Kidney epithelial cell (primary cell): ENCODE measurements at places on chromosomes 6 and 20. TPM values are rescaled to one million over a fixed set of nuclear protein-coding genes. Genes with fewer than 3 reads are reported as not detected.
A peak's percentile ranks its signal among the peaks of the same experiment; 100 is the strongest.

DNA sequence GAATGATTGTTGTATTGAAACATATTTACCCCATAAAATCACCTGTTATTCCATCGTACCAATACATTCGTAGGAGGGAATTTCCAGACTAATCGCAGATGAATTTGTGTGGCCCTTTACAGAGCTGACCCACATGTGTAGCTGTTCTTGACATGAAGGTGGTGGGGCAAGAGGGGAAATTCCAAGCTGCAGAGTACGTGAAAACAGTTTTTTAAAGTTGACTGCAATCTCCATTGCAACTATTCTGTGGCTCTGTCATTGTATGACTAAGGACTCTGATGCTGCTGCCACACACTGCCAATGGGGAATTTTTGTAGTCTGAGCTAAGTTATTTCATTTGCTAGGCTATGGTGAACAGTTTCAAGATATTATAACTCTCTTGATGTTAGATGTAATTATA, 46.4 kb upstream of the ADTRP start:
- peak; percentile 28 for DNase-seq

DNA sequence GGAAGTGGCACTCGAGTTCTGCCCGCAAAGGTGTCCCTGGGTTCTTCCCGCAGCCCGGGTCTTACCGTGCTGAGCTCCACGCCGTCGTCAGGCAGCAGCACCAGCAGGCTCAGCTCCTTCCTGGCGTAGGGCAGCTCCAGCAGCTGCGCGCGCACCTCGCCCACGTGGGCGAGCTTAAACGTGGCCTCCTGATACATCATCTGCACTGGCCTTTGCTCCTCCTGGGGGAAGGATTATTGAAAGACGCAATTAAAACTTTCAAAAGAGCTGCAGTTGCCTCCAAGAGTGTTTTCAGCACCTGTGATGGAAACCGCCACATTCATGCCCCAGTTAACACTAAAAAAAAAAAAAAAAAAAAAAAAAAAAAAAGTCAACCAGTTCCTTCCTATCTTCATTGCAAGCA, 11.3 kb downstream of the SERPINB9 start:
- DNase-seq = no peak

DNA sequence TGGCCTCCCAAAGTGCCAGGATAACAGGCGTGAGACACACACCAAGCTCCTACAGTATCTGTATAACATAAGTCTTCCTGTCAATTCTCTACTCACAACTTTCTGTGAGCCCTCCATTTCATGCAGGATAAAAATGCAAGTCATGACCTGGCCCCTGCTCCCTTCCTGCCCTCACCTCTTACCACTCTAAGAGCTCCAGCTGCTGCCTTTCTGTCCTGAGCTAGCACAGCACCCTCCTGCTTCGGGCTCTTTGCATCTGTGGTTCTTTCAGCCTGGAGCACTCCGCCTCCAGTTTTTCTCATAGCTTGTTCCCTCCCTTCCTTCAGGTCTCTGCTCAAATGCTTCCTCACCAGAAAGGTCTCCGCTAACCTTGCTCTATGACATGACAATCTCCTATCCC, 23.7 kb upstream of the TRPC4AP start:
- DNase-seq = no peak

DNA sequence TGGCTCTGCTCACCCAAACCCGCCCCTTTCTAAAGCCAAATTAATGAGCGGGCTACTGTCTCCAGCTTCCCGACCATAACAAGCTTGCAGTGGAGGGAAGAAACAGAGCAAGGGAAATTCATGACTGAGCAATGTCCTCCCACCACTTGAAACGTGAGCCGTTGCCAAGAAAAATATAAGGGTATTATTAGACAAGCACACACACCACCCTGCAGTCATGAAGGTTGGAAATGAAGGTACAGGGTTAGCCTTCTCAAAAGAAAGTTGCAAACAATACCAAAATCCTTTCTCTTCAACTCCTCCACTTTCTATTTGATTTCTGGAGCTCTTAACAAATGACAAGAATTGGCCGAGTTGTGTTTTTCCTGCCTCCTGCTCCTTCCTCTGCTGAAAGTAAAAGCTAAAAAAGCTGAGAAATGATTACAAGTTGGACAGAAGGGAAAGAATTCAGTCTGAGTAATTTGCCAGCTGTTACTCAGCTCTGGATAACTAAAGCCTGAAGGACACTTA, 151.1 kb upstream of the B3GAT2 start:
- DNase-seq = peak; percentile 82

GRCh38 chr6:150894935-150895552, 29.5 kb downstream of the MTHFD1L start:
- peak; percentile 32 for DNase-seq

The BANF2 gene
- total RNA-seq = not detected in 2 replicates

DNA sequence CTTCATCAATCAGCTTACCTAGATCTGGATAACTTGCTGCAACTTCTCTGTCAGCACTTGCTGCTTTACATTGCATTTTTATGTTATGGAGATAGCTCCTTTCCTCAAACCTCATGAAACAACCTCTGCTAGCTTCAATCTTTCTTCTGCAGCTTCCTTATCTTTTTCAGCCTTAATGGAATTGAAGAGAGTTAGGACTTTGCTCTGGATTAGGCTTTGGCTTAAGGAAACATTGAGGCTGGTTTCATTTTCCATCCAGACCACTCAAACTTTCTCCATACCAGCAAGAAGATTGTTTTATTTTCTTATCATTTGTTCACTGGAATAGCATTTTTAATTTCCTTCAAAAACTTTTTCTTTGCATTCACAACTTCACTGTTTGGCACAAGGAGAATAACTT, 48.8 kb upstream of the PAK5 start:
- no peak for DNase-seq

- DNase-seq = no peak
Observed at GRCh38 chr20:46512943-46513844, at the start of gene ZNF334. TSS of gene ZNF334 (minus strand) at chr20:46513559. CDS start at chr20:46512102, 1,457 bp downstream.

The DSP gene
- total RNA-seq = 216 and 220 TPM in 2 replicates

DNA sequence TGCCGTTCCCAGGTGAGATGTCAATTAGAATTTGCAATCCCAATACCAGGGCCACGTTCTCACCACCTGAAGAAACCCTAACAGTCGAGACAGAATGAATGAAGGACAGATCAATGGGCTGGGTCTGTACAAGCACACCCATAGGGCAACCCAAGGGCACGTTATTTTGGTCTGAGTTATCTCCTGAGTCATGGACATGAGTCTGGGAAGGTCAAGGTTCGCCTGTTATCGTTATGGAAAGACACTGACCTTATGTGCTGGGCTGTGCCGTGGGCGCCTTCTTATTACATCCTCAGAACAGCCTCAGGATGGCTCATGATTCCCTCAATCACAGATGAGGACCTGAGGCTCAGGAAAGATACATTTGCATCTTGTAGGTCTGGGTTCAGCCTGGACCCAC, 175.0 kb upstream of the SULF2 start:
- no peak for DNase-seq

GRCh38 chr20:53826597-53827291, 233.1 kb upstream of the ZNF217 start:
- peak; percentile 91 for DNase-seq

DNA sequence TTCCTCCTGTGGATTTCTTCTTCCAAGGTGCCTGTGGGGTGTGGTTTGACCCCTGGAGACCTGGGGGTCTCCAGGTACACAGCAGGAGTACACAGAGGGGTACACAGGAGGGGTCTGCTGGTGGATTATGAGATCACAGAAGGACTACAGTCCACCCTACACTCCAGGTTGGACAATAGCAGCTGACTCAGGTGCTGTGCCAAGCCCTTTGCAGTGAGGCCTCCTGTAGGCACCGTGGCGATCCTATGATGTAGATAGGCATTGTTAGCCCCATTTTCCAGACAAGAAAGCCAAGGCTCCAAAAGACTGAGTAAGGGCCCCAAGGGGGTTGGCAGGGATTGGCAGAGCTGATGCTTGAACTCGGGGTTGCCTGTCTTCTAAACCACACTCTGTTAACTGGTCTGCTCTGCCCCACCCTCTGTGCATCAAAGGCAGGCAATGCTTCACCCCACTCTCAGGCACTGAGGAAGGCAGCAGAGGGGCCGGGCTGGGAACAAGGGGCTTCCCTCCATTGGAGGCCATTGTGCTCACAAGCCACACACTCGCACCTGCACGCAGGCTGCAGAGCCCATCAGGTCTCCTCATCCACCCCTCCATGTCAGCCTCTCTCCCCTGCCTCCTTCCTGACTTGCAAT, 77.5 kb upstream of the SIRPA start:
- DNase-seq = no peak

- DNase-seq = no peak
Observed at GRCh38 chr6:54910431-54910884, 63.9 kb downstream of the FAM83B start.

The HLA-DQB1 gene
- 24.5 and 28.2 TPM in 2 replicates for total RNA-seq

The CGA gene
- not detected in 2 replicates for total RNA-seq

- DNase-seq = no peak
Observed at GRCh38 chr6:121000381-121000780, 333.9 kb downstream of the TBC1D32 start.

GRCh38 chr6:132072831-132073230, 121.7 kb upstream of the CCN2 start:
- no peak for DNase-seq

DNA sequence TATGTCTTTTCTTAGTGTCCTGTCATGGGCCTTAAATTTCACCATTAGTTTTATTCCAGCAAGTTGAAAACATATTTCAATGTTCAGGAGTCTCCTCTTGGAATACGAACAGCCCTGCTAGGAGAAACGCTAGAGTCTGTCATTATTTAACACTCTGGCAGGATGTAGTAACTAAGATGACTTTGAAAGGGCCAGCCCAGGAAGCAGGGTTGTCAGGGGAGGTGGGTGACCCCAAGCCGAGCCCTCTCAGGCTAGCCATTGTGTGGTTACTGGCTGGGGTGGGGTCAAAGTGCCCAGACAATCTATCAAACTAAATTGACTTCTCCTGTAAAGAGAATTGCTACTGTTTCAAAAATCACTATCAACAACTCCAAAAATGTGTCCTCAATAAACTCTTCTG, 67.8 kb downstream of the LY86 start:
- no peak for DNase-seq

The HUS1B gene
- total RNA-seq = not detected in 2 replicates

DNA sequence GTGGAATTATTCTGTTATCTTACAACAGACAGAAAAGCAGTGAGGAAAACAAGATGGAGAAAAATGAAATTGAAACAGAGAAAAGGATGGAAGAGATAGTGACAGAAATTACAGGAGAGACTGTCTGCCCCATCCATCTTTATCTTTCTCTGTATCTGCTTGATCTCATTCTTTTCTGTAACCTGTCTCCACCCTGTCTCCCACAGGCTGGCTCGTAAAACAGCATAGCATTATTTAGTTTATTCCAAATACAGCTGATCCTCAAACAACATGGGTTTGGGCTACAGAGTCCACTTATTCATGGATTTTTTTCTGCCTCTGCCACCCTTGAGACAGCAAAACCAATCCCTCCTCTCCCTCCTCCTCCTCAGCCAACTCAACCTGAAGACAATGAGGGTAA, 482.3 kb upstream of the JARID2 start:
- DNase-seq = no peak

The ZNFX1 gene
- 32.7 and 35.4 TPM in 2 replicates for total RNA-seq

The PGC gene
- not detected in 2 replicates for total RNA-seq

DNA sequence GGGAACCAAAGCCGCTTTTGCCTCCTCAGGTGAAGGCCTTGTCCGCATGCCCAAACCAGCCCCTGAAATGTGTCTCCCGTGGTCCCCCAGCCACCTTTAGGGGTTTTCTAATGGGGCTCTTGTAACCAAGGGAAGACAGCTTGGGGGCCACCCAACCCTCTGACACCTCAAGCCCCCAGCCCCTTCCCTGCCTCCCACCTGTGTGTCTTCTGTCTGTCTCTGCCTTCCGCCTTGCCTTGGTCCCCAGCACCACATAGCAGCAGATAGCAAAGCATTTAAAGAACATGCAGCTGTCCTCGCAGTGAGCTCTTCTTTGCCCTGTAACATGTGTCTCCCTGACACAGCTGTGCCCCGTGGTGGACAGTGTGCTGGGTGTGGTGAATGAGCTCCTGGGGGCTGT, 9.6 kb downstream of the BPIFB3 start:
- DNase-seq = no peak

GRCh38 chr20:846894-847278, 13.4 kb downstream of the FAM110A start:
- no peak for DNase-seq

DNA sequence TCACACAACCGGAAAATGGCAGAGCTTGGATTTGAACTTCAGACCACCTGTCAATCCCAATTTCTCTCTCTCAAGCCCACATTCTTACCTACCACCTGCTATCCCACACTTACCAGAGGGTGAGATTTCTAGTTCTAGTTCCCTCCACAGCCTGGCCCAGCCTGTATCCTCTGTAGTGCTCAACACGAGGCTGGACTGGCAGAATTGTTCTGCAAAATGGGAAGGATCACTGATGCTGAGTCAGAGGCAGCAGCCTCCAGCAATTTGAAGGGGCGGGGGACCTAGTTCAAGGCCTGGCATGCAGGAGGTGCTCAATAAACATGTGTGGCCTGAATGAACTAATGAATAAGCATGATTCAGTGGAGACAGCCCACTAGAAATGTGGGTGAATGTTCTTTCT, 53.6 kb upstream of the TTPAL start:
- no peak for DNase-seq

- no peak for DNase-seq
Observed at GRCh38 chr6:33259032-33259431, 12.6 kb downstream of the VPS52 start.

The ZNF311 gene
- total RNA-seq = 2.6 and 2.7 TPM in 2 replicates

GRCh38 chr20:6783752-6784151, 16.3 kb downstream of the BMP2 start:
- no peak for DNase-seq

The BCAS1 gene
- 0.04 TPM in 1 of 2 replicates, not detected in the other for total RNA-seq

DNA sequence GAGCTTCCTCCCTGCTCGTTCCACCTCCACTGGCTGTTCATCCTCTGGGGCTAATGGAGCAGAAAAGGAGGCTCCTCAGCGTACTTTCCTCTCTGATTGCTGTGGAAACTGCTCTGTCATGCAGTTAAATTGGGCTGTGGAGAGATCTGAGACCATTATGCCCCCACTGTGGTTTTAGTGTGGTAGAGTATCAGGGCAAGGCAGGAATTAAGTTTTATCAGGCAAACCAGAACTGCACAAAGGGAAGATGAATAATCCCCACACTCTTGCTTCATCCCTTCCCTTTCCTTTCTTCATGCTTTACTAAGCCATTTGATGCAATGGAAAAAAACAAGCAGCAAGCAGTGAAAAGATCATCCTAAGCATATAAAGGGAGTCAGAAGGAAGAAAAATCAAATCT, 11.9 kb upstream of the ME1 start:
- DNase-seq = peak; percentile 29

GRCh38 chr6:77123527-77123926, 339.8 kb downstream of the HTR1B start:
- DNase-seq = no peak

The EEF1E1 gene
- total RNA-seq = 52.6 and 54.5 TPM in 2 replicates

DNA sequence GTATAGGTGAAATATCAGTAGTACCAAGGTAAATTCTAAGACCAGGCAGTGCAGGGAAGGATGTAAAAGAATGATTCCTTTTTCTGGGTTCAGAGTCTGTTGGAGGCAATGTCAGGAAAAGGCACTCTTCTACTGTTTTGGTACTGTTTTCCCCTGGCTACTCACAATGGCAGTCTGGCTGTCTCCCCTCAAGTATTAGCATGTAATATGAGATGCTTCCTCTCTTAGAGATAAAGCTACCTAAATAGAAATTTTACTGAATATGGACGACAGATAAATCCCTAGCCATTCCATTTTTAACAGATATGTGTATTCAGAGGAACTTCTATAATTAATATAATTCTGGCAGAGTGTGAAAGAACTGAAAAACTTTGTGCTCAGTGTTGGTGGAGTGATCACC, 3.5 kb downstream of the RNF8 start:
- no peak for DNase-seq

The RSPO3 gene
- total RNA-seq = 0.88 and 1.9 TPM in 2 replicates

The NCOA5 gene
- 30.5 and 31.4 TPM in 2 replicates for total RNA-seq
